ENCODE measurements at places on chromosomes 3 and 15. TPM values are rescaled to one million over a fixed set of nuclear protein-coding genes. Genes with fewer than 3 reads are reported as not detected.

GRCh38 chr3:160224256-160224655, 966 bp upstream of the C3orf80 start:
- DNase-seq: no peak

- DNase-seq: no peak
Observed at GRCh38 chr15:39959411-39959810, 25.5 kb downstream of the EIF2AK4 start.

DNA sequence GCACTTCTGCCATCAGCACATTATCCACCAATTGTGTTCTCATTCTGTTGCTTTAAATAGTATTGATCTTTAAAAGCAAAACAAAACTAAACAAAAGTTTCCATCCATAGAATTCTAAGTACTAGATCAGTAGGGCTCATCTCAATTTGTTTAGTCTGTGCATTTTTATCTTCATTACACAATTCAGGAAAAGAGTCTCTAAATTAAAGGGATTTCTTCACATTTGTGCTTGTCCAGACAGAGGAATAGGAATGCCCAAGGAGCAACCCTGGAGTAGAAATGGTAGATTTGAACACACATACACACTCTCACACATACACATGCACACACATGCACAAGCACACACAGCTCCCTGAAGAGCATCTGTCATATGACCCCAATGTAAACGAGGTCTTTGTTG, 21.4 kb downstream of the LMCD1 start:
- no peak for DNase-seq

GRCh38 chr15:65611888-65612615, 1.1 kb upstream of the INTS14 start:
- no peak for DNase-seq

- no peak for DNase-seq
Observed at GRCh38 chr15:100159436-100159835, 182.3 kb downstream of the ADAMTS17 start.

DNA sequence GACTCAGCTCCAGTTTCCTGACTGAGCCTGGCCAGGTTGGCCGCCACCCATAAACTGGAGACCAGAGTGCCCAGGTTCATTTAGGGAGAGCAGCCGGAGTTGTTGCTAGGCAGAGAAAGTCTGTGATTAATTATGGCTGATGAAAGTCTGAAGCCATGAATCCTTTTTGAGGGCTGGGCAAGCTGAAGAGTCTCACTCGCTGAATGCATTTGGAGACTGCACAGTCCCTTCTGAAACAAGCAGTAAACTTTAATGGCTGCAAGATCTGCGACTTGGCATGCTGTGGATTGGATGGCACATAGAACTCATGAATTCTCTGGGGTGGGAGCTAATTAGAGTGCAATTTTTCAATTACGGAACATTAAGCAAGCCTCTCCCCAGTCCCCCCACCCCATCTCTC, 282.1 kb downstream of the RPLP1 start:
- no peak for DNase-seq

GRCh38 chr3:183895296-183895695, 10.6 kb upstream of the PARL start:
- peak; percentile 71 for DNase-seq

DNA sequence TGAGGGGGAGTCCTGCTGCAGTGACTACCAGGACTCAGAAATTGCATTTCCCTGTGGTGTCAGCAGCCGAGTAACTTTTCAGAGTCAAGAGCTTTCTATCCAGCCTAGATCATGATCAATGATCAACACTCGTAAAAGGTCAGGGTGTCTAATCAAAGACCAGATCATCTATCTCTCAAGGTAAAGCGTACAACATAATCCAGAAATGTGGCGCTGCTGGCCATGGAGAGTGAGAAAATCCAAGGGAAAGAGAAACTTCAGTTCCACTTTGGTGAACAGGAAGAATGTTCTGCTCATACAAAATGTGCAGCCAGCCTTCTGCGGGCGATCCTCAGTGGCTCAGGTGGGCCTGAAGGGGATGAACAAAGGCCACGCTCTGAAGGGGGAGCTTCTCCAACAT, 1005.8 kb upstream of the NR2F2 start:
- DNase-seq: no peak

- DNase-seq: no peak
Observed at GRCh38 chr3:187122261-187122660, 17.0 kb downstream of the RPL39L start.

- no peak for DNase-seq
Observed at GRCh38 chr3:45958321-45958791, 15.1 kb downstream of the CXCR6 start.

DNA sequence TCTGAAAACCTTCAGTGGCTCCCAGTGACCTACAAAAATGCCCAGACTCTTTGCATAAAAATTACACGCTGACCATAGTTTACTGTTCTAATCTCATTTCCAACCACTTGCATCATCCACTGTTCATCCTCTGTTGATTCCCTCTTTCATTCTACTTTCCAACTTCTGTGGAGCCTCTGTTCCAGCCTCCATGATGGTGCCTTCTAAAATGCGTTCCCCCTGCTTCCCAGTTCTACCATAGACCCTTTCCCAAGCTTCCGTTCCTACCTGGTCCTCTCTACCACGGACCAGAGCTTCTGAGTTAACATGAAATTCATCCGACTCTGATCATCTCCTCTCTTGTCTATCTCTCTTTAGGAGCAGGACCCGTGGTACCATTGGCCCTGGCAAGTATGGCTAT, 127.0 kb downstream of the THSD4 start:
- DNase-seq: no peak

DNA sequence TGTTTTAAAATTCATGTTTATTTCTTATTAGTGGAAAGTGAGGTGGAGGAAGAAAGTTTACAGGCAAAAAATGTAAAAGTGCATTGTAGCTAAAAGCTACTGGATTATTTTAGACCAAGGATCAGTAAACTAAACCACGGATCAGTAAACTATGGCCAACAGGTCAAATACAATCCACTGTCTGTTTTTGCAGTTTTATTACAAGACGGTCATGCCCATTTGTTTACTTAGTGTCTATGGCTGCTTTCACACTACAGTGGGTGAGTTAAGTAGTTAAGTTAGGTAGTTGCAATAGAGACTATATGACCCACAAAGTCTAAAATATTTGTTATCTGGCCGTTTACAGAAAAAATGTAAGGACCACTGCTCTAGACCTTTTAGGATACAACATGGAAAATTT, 82.0 kb downstream of the NR2E3 start:
- no peak for DNase-seq

The CMTM6 gene
- 48.2 TPM for total RNA-seq

DNA sequence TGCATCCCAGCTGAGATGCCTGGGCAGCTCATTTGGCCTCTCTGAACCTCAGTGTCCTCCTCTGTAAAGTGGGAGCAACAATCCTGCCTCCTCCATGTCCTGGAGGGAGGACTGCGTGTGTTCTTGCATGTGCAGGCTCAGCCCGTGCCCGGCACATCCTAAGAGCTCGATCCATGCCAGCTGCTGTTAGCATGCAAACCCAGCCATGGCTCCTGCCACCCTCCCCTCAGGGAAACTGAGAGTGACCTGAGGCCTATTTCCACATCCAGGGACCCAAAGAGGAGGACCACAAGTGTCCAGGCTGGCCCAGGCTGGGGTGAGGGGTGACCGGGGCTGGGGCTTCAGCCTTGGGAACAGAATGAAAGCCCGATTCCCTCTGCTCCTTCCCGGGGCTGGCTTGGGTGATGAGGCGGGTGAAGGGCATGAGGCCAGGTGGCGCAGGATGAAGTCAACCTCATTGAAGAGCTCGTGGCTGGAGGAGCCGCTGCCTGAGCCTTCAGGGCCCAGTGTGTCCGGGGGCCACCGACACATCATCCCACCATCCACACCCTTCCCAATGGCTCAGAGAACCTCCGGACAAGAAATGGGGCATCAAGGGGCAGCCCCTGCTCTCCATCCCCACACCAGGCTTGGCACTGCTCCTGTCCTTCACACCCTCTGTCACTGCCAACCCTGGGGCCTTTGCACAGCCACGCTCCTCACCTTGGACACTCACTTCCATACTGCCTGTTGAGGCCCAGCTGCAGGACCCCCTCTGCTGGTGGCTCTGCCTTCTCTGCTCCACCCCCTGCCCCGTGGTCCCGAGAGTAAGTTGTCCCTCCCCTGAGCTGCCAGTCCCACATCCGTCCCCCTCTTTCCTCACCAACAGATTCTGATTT, 42.5 kb downstream of the ADAMTS7 start:
- no peak for DNase-seq

The NR2F2 gene
- not detected for total RNA-seq

DNA sequence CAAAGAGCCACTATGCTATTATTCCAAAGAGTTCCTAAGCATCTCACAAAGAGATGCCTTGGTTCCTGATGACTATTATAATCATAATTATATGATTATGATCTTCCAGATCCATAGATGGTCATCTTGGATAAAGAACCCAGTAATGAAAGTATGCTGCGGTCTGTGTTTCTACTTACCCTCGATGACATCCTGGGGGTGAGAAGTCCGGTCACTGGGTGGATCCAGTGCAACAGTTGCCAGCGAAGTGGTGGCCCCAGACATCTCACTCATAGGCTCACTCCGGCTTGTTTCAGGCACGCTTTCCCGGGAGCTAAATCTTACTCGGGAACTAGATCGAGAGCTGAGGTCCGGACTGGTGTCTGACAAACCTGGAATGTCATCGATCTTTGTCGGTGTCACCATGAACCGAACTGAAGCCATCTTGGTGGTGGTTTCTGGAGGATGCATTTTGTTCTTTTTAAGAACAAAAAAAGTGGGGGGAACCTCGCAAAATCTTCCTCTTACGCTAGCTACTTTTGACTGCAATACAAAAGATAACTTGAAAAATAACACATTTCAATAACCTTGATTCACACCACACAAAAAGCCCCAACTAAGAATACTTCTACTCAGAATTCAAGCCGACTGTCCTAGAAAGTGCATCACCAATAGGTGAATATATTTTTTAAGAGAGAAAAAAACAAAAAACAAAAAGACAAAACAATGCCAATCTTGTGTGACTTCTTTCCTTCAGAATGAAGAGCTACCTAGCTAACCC, 1.2 kb downstream of the SLC12A6 start:
- no peak for DNase-seq

DNA sequence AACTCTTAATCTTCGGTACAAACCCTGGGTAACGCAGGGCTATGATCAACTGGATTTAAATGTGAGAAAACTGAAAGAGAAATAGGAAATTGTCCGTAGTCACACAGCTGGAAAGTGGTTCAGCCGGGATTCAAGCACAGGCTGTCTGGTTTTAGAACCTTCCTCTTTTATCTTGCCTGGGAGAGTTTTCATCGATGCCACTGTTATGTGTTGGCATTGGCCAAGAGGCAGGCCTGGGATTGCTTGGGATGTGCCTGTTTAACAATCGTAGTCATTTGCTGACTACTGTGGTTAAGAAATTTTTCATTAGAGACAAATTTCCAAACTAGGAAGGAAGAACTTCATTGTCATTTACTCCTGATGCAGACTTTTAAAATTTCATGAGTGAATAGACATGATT, 4.3 kb downstream of the MCTP2 start:
- no peak for DNase-seq

DNA sequence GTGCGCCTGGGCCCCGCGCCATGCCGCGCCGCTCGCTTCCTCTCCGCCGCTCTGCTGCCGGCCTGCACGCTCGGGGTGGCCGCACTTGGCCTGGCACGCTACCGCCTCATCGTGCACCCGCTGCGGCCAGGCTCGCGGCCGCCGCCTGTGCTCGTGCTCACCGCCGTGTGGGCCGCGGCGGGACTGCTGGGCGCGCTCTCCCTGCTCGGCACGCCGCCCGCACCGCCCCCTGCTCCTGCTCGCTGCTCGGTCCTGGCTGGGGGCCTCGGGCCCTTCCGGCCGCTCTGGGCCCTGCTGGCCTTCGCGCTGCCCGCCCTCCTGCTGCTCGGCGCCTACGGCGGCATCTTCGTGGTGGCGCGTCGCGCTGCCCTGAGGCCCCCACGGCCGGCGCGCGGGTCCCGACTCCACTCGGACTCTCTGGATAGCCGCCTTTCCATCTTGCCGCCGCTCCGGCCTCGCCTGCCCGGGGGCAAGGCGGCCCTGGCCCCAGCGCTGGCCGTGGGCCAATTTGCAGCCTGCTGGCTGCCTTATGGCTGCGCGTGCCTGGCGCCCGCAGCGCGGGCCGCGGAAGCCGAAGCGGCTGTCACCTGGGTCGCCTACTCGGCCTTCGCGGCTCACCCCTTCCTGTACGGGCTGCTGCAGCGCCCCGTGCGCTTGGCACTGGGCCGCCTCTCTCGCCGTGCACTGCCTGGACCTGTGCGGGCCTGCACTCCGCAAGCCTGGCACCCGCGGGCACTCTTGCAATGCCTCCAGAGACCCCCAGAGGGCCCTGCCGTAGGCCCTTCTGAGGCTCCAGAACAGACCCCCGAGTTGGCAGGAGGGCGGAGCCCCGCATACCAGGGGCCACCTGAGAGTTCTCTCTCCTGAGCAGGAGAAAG, 951 bp downstream of the GPR62 start:
- peak; percentile 70 for DNase-seq

DNA sequence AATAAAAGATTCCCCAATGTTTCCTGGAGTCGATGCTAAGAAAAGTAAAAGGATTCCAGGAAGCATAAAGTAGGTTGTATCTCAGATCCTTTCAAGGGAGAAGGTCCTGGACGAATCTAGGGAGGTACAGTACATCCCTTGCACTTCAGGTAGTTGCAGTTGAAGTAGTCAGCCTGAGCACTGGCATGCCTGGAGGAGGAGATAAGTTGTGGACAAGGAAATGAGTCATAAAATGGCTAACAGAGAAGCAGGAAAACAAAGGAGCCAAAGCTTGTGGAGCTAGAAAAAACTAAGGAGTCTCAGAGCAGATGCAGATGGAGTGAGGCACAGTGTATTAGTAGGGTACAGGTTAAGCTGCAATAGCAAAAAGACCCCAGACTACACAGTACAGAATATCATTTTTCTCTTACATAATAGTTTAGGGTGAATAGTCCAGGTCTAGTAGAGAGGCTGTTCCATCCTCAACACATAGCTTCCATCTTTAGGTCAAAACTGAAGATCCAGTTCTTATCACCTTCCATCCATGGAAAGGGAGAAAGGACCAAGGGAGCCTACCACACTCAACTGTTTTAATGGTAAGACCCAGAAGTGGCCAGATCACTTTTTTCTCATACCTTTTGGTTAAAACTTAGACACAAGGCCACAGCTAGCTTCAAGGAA, 41.3 kb downstream of the COL6A5 start:
- no peak for DNase-seq

GRCh38 chr15:43483297-43484128, 9.4 kb downstream of the TP53BP1 start:
- no peak for DNase-seq

The SPSB4 gene
- total RNA-seq: 0.27 TPM

All from hematopoietic multipotent progenitor cell (in vitro differentiated cells).